NCI-H510A (cell line): ENCODE measurements at places on chromosomes 7 and 10.

- DNase-seq: no peak
Measured at GRCh38 chr7:22833113-22833855, 10.6 kb upstream of the TOMM7 start.

GRCh38 chr10:5563991-5564536 is 39.3 kb downstream of the CALML3 start:
- DNase-seq: no peak

- DNase-seq: no peak
Measured at GRCh38 chr10:33952692-33953360, 618.4 kb upstream of the NRP1 start.

- no peak for DNase-seq
Measured at GRCh38 chr10:58734116-58734515, 221.4 kb downstream of the BICC1 start.

DNA sequence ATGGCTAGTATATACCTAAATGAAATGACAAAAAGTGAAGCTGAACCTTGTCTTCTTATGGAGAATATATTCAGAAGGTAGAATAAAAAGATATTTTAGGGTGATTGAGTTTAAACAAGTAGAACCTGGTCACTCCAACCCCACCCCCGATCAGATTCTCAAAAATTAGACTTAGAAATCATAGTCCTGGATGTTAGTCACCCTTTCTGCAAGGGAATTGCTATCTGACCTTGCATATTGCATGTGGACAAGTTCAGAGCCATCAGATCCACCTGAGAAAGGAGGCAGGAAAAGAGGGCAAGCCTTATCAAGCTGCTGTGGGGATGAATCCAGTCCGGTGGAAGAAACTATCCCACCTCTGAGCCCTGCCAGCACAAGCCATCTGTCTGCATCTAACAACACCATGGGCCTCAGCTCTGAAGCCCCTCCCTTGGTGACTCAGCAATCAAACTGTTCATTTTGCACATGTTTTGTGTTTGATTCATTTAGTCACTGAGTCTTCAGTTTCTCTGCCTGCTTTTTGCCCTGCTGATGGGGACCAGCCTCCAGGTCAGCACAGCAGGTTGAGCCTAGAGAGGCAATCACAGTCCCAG is 727.3 kb downstream of the AUTS2 start:
- no peak for DNase-seq

DNA sequence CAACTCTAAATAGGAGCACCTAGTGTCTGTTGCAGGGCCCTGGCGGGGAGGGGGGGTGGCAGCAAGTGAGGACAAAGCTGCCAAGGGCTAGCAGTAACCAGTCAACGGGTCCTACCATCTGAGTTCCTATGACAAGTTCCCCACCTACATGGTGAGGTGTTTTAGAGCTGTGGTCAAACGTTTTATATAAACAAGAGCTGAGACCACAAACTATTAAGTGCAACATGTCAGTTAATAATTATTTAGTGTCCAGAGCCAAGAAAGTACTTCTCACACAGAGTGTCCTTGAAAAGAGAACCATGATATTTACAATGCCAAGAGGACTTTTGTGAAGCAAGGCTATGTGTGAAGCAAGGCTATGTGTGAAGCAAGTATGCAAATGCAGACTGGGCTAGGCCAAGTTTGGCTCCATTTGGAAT is 434.7 kb downstream of the TNS3 start:
- no peak for DNase-seq
